ENCODE measurements at places on chromosomes 6 and 20.

DNA sequence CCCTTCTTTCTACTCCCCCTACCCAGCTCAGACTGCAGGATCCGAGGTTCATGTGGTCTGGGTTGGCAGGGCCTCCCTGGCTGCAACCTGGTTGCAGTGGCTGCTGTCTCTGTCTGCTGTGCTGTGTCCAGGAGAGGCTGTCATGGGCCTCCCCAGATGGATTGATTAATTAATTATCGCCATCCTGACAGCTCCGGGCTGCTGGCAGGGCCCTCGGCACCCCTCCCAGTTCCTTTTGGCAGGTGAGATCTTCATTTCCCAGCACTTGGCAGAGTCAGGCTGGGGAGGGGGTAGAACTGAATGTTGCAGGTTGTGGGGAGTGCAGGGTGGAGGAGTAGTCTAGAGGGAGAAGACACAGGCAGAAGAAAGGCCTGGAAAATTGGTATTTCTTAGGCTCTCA, 56.7 kb upstream of the ZFAND3 start:
- DNase-seq: no peak

GRCh38 chr20:34951252-34951651, 4.4 kb downstream of the GSS start:
- DNase-seq: no peak

- no peak for DNase-seq
These were observed 274.1 kb upstream of the FLRT3 start for GRCh38 chr20:14611479-14611878.

GRCh38 chr6:127900935-127901334, at the start of gene THEMIS:
THEMIS (minus strand) TSS chr6:127901058; CDS start chr6:127900932, 126 bp downstream.
- DNase-seq: no peak

DNA sequence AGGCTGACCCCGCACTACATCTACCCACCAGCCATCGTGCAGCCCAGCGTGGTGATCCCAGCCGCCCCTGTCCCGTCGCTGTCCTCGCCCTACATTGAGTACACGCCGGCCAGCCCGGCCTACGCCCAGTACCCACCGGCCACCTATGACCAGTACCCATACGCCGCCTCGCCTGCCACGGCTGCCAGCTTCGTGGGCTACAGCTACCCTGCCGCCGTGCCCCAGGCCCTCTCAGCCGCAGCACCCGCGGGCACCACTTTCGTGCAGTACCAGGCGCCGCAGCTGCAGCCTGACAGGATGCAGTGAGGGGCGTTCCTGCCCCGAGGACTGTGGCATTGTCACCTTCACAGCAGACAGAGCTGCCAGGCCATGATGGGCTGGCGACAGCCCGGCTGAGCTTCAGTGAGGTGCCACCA, 16.4 kb downstream of the RBM38 start:
- DNase-seq: no peak

- no peak for DNase-seq
These were observed 101.1 kb upstream of the PLCB4 start for GRCh38 chr20:8967641-8968245.

GRCh38 chr20:37506152-37506725, 14.8 kb upstream of the NNAT start:
- no peak for DNase-seq

GRCh38 chr6:23097566-23097965, 528.2 kb downstream of the HDGFL1 start:
- no peak for DNase-seq

- DNase-seq: no peak
These were observed 40.9 kb upstream of the KIF13A start for GRCh38 chr6:18028332-18028731.

DNA sequence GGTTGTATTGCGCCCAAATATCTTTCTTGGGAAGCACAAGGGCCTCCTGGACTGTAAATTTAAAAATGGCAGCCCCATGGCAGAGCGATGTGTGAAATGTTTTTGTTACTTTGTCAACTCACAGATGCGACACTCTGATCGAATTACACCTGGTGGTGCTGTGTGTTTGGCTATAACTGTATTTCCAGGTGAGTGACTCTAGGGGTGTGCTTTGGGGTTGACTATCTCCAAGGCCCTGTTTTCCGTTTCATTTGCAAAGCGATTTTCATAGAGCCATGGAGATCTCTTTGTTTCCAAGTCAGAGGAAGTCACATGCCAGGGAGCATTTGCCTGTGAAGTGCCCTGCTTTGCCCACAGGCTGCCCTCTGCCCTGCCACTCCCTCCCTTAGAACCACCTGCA, 93.5 kb downstream of the CDC5L start:
- DNase-seq: no peak

DNA sequence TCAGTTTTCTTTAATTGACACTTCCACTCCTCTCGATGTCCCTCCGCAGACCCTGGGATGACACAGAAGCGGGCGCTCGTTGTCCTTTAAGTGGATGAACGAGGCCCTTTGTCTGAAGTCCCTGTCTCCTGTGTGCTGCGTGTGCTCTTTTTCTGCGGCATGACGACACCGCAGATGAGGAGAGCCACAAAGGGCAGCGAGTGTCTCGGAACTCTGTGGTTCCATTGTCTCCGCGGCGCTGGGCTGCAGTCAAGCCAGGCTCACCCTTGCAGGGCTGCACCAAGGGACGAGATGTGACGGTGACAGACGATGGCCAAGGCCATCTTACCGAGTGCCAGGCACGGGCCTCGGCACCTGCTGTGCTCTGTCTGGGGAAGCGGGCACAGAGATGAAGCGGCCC, 10.6 kb downstream of the PRR18 start:
- DNase-seq: no peak

DNA sequence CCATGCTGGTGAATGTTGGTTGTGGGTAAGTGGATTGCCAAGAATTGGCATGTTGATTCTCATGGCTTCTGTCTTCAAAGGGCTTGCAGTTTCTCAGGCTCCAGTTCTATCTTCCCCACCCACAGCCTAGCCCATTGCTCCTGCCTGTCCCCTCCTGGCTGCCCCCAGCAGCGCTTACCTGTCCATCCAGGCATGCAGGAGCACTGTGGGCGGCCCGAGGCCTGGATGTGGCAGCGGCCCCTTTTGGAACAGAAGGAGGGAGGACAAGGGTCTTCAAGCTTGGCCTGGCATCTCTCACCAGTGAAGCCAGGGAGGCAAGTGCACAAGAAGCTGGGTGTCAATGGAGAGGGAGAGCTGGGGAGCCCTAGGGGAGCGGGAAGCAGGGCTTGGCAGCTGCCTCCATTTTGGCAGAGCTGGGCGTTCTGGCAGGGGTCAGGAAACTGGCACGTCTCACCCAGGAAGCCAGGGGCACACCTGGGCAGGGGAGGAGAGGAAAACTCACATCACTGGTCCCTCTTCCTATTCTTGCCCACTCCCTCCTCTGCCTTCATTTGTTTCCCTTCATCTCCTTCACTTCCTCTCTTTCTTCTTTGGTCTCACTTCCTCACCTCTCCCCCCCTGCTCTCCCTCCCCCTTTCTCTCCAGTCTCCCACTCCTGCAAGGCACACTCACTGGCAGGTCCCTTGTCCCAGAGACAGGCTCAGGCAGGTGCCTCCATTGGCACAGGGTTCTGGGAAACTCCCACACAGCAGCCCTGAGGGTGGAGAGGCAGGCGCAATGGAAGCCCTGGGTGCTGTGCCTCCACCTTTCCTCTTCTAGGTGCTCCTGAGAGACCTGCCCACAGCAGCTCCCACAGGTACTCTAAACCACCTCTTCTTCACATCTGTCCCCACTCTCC, 1.3 kb downstream of the NOTCH4 start:
- DNase-seq: no peak

GRCh38 chr6:579339-579738, 77.6 kb downstream of the HUS1B start:
- peak; percentile 15 for DNase-seq

DNA sequence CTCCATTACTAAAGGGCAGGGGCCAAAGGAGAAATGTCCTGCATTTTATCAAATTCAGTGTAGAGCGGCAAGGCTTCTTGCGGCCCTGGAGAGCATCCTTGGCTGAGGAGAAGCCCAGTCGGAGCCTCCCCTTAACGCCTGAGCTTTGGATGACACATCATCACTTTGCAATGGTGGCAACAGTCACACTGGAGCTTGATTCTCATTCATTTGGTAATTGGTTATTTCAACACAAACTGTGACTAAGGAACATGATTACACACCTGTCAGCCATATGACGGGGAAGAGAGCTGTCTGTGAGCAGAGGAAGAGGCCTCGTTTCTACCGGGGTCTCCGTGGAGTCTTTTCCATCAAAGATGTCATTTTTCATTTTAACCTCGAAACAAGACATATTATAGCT, 81.4 kb downstream of the SOBP start:
- DNase-seq: no peak

DNA sequence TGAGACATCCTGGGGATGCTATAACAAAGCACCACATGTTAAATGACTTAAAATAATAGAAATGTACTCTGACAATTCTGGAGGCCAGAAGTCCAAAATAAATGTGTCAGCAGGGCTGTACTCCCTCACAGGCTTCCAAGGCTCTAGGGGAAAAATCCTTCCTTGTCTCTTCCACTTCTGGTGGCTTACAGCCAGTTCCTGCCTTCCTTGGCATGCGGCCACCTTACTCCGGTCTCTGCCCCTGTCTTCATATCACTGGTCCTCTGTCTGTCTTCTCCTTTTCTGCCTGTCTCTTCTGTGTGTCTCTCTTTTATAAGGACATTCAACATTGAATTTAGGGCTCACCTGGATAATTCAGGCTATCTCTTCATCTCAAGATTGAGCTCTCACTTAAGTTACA, 155.3 kb upstream of the SYNCRIP start:
- DNase-seq: no peak

DNA sequence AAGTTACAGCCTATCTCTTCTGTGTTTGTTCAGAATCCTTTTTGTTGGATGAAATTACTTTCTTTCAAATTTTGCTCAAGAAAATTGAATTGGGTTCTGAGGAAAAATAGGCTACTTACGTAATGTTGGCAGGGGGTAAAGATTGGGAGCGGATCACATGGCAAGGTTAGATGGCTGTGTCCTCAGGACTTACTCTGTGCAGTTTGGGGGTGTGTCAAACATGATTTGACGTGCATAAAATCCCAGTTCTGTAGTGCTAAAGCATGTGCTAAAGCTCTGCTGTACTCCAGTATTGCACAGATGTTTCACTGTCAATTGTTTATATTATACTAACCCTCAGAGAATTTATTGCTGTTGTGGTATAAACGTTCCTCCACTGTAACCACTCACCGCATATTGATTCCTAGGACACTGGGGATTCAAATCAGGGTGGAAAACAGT, 2.6 kb downstream of the NT5E start:
- DNase-seq: no peak
